ENCODE measurements at places on chromosomes 11 and 22.
A peak's percentile ranks its signal among the peaks of the same experiment; 100 is the strongest.

- no peak overlapping the region for H3K27ac ChIP-seq
- H3K36me3 ChIP-seq = no peaks in the 10 kb centered on the region
These were observed 15.5 kb downstream of the IRAG1 start for GRCh38 chr11:10678101-10678500.

DNA sequence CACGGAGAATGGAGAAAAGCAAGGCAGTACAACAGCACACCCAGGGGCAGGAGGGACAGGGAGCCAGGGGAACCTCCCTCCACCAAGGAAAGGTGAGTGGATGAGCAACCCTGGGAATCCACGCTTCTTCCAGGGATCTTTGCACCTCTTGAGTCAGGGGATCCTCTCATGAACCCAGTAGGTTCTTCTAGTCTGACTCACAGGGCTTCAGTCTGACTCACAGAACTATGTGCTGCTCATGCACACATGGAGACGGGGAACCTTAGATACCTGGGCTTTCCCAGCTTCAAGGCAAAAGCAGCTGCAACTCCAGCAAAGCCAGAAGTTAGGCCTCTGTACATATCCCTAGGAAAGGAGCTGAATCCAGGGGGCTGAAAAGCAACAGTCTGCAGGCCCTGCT, 1021.4 kb upstream of the TENM4 start:
- no peaks in the 10 kb centered on the region for H3K4me1 ChIP-seq
- H3K27me3 ChIP-seq = no peaks in the 10 kb centered on the region
- H3K4me3 ChIP-seq = no peak overlapping the region
- no peak overlapping the region for H3K27ac ChIP-seq

- no peaks in the 10 kb centered on the region for H3K36me3 ChIP-seq
- peak overlapping the region; percentile 93 for H3K27ac ChIP-seq
- peak; percentile 86 for DNase-seq
- no peaks in the 10 kb centered on the region for H3K27me3 ChIP-seq
- peaks cover 60% of the 10 kb centered on the region for H3K4me1 ChIP-seq
These were observed 13.1 kb upstream of the UCP2 start for GRCh38 chr11:73995731-73996130.

GRCh38 chr11:113241636-113242054, 72.7 kb upstream of the TTC12 start:
- H3K36me3 ChIP-seq = no peaks in the 10 kb centered on the region
- H3K27ac ChIP-seq = no peak overlapping the region
- H3K27me3 ChIP-seq = peaks cover 3% of the 10 kb centered on the region

- DNase-seq = no peak
- H3K27me3 ChIP-seq = no peaks in the 10 kb centered on the region
- no peaks in the 10 kb centered on the region for H3K36me3 ChIP-seq
- H3K4me1 ChIP-seq = no peaks in the 10 kb centered on the region
These were observed 89.8 kb downstream of the SYT9 start for GRCh38 chr11:7341551-7341950.

- H3K27ac ChIP-seq = no peak overlapping the region
- DNase-seq = no peak
- no peaks in the 10 kb centered on the region for H3K4me1 ChIP-seq
These were observed 39.6 kb upstream of the HMOX1 start for GRCh38 chr22:35341090-35341874.
